ENCODE measurements at places on chromosomes 1 and 21.

DNA sequence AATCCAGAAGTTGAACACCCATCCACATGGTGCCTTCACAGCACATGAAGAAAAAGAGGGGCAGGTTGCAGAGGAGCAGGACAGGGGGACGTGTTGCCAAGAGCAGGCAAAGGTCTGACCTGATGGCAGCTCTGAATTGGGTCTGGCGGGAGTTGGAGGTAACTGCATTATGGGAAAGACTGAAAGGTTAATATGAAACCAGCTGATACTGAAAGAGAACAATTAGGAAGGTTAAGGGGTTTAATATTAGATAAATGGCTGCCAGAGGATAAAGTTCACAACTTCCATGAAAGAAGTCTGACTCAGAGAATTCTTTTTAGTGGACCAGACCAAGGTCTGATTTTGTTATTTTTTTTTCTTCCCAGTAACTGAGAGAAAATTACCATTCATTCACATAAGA, 76.1 kb downstream of the CD58 start:
- no peak overlapping the region for H3K27ac ChIP-seq
- H3K27me3 ChIP-seq: no peaks in the 10 kb centered on the region
- H3K4me3 ChIP-seq: no peak overlapping the region
- DNase-seq: no peak

GRCh38 chr1:101902199-101902598, 94.5 kb downstream of the OLFM3 start:
- no peak overlapping the region for H3K27ac ChIP-seq
- no peak overlapping the region for H3K4me3 ChIP-seq
- no peaks in the 10 kb centered on the region for H3K27me3 ChIP-seq
- no peaks in the 10 kb centered on the region for H3K36me3 ChIP-seq

GRCh38 chr1:6574818-6575217, 5.0 kb upstream of the ZBTB48 start:
- no peak overlapping the region for H3K27ac ChIP-seq
- H3K4me3 ChIP-seq: no peak overlapping the region
- H3K27me3 ChIP-seq: no peaks in the 10 kb centered on the region
- no peak for DNase-seq
- H3K4me1 ChIP-seq: peaks cover 11% of the 10 kb centered on the region

DNA sequence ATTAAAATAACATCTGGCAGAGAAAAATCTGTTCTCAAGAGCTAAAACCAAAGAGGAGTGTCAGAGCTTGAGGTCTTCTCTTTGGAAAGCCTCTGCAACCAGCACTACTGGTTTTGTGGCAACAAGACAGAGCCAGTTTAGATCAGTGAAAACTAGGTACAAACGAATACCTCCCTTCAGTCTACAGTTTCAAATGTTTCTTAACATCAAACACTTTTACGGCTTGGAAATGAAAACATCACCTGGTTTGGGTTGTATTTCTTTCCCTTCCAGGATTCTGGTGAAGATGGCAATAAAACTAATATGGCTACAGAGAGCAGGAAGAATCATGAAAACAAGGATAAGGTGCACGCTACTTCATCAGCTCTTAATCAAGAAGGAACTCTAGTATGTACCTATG, 339.4 kb upstream of the ESRRG start:
- H3K27ac ChIP-seq: no peak overlapping the region
- no peak overlapping the region for H3K4me3 ChIP-seq

- H3K4me3 ChIP-seq: no peak overlapping the region
- H3K27me3 ChIP-seq: peaks cover 8% of the 10 kb centered on the region
- no peaks in the 10 kb centered on the region for H3K36me3 ChIP-seq
- H3K27ac ChIP-seq: no peak overlapping the region
- DNase-seq: no peak
- H3K4me1 ChIP-seq: peaks cover 9% of the 10 kb centered on the region
Measured at GRCh38 chr21:34707876-34708325, 39.1 kb downstream of the CLIC6 start.
